Left kidney (tissue), 8 donors: ENCODE measurements at places on chromosomes 5 and 9. TPM values are rescaled to one million over a fixed set of nuclear protein-coding genes. Genes with fewer than 3 reads are reported as not detected.

CCL27 gene
- 1.1 TPM for polyA plus RNA-seq

C5orf46 gene
- polyA plus RNA-seq, result not detected

GABBR2 gene
- 6.3 TPM for polyA plus RNA-seq

LCN15 gene
- polyA plus RNA-seq, result 0.23 TPM

ADGRV1 gene
- 12.5 TPM for polyA plus RNA-seq

CDKN2B gene
- polyA plus RNA-seq, result 0.18 TPM
